ENCODE measurements at places on chromosomes 4 and X.

DNA sequence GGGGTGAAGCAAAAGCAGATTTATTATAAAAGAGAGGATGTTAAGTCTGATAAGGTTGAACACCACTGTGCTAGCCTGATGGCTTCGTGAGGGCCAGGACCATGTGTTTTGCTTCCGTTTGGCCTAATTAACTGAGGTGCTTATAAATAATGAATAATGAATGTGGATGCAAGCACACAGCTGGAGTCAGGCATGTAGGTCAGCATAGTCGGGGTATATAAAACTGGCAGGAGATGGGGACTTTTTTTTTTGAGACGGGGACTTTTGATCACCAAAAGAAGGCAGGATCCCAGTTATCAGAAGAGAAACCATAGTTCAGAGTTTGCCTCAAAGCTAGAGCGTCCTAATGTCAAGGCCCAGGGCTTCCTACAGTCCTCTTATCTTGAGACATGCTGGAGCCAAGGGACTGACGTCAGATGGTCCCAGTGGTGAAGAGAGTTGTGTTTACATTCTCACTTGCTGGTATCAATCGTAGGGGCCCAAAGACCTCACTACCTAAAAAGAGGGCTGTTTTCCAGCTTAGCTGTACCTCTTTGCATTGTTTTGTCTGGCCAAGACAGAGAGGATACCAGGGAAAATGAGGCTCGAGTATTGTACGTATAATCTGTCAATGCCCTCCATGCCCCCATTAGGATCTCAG is 50.4 kb downstream of the RTL9 start:
- no peak for DNase-seq

- no peak for DNase-seq
Observed at GRCh38 chrX:69015564-69016292, 149.5 kb downstream of the PJA1 start.

DNA sequence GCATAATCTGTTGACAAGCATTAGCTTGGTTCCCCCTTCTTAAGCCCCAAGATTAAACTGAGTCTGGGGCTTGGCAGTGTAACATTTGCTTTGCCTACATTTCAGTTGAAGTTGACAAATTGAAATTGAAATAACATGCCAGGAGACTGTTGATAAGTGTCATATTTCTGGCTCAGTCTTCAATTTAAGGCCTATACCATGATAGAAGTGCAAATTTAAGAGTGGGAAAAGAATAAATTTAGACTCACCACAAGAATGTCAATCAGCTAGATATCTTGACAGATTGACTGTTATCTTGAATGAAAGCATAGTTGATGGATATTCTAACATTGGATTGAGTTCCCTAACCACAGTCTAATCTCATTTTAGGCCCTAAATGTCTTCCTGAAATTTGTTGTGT is 117.6 kb downstream of the MAGEB17 start:
- DNase-seq = no peak

DNA sequence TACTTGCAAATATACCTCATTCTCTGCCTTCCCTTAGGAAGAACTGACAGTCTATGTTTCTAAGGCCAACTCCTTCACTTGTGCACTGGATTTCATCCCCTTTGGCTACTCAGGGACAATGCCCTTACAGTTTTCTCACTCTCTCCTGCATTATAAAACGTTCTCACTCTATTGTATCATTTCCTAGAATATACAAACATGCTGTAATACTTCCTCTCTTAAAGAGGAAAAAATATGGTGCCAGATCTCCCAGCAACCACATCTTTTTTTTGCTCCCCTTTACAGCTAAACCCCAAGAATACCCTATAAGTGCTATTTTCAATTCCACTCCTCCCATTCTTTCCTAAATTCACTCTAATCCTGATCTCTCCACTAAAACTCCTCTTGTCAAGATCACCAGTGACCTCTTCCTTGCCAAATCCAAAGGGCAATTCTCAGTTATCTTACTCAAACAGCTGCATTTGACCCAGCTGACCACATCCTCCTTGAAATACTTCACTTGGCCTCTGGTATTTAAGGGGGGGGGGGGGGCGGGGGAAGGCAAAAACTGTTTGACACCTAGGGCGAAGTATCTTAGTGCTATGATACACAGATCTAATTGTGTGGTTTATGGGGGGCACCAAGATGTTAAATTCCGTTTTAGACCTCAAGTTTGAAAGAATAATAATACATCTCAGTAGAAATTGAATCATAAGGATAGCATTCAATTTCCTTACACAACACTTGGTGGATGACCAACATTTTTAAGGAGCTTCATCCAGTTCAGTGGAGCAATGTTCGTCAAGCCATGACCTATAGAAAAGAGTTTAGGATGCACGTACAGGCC is 1.6 kb downstream of the RCHY1 start:
- DNase-seq = no peak
